PC-3 (cell line): ENCODE measurements at places on chromosomes 7 and 10.

DNA sequence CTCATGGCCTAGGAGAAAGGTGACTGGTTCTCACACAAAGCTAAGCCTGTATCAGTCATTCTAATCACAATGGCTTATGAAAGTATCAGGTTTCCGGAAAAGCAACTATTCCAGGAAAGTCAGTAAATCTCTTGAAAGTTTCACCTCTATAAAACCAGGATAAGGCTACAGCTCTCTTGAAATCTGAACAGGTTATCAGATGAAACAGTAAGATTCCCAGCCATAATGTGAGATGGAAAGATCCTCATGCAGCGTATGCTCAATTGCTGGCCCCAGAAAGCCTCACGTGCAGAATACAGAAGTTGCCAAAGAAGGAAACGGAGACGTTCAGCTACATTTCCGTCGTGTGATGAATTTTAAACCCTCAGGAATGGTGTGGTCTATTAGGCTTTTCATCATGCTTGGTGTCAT lies 90.0 kb downstream of the PFKFB3 start:
- no peak overlapping the region for H3K4me3 ChIP-seq
- H3K27me3 ChIP-seq, result no peaks in the 10 kb centered on the region
- no peak overlapping the region for H3K27ac ChIP-seq
- no peaks in the 10 kb centered on the region for H3K36me3 ChIP-seq

DNA sequence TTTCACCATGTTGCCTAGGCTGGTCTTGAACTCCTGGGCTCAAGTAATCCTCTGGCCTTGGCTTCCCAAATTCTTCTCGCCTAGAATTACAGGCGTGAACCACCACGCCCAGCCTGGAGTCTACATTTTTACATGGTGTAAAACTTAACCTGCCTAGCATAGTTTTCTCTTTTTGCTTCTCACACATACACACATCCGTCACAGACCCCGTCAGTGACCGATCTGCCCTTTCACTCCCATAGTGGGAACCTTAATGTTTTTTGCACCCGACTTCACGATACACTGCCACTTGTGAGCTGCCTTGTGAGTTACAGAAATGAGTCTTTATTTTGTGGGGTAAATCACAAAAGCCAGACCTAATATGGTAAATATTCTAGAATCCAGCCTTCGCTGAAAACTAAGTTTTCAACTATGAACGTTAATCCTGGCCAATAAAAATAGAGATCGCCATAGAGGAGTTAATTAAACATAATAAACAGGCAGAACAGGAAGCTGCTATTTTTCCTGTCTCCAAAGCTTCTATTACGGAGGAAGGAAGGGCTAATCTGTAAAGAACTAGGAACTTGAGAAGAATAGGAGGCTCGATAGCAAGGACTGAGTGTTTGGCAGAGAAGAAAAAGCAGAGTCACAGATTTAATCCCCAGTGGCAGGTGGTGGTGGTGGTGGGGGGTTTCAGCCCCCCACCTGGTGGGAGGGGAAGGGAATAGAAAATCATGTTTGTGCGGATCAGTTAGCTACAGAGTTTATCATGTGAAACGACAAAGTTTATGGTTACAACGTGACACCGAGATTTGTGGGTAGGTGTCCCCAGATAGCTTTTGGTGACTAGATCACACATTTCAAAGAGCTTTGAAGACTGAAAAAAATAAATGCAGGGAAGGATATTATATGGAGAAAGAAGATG lies 14.7 kb upstream of the FAM171A1 start:
- H3K36me3 ChIP-seq, result no peaks in the 10 kb centered on the region
- no peaks in the 10 kb centered on the region for H3K27me3 ChIP-seq
- H3K4me1 ChIP-seq, result no peaks in the 10 kb centered on the region
- H3K4me3 ChIP-seq, result no peak overlapping the region
- no peak for DNase-seq

GRCh38 chr10:90640756-90641155 lies 217.1 kb downstream of the HTR7 start:
- H3K4me3 ChIP-seq, result no peak overlapping the region
- peaks cover 9% of the 10 kb centered on the region for H3K4me1 ChIP-seq
- H3K36me3 ChIP-seq, result no peaks in the 10 kb centered on the region
- no peak overlapping the region for H3K27ac ChIP-seq

DNA sequence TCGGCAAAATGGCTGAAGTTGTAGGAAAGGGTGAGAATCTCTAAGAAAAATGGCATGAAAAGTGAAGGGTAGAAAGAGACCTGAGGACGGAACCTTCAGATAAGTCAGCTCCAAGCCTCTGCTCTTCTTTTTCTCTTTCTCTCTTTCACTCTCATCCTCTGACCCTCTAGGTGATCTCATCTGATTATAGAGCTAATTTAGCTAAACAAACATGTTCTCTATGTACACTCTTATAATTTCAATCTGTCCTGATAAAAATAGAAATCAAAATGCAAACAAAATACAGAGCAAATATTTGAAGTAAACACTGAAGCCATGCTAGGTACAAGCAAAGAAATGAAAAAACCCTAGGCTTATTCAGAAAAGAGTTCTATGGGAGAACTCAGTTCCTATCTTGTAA lies 14.4 kb upstream of the CUBN start:
- no peaks in the 10 kb centered on the region for H3K36me3 ChIP-seq
- peak overlapping the region; percentile 28; the same call in 1 of the 2 replicates for H3K27ac ChIP-seq
- no peaks in the 10 kb centered on the region for H3K27me3 ChIP-seq
- no peak overlapping the region for H3K4me3 ChIP-seq
- no peak for DNase-seq

DNA sequence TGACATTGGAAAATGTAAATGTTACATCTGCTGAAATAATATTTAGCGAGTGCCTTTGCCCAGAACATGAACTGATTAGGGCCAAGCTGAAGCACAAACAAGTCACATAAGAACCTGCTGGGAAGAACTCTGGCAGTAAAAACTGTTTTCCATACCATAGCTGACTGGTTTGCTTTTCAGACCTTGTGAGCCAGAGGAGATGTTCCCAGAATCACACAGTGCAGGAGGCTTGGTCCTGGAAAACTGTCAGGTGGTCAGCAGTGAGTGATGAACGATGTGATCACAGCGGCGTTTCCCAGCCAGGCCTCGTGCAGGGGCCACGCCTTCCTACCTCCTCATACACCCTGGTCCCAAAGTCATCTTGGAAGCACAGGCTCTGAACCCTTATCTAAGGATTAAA lies 164.2 kb upstream of the EEPD1 start:
- DNase-seq, result no peak
- H3K4me3 ChIP-seq, result no peak overlapping the region
- peak overlapping the region; percentile 23 for H3K27ac ChIP-seq
- H3K4me1 ChIP-seq, result peaks cover 50% of the 10 kb centered on the region

GRCh38 chr7:564176-564865 lies 44.7 kb upstream of the PDGFA start:
- no peak overlapping the region for H3K27ac ChIP-seq
- H3K27me3 ChIP-seq, result no peaks in the 10 kb centered on the region
- H3K4me3 ChIP-seq, result no peak overlapping the region

GRCh38 chr10:63965846-63966245 lies 444.6 kb downstream of the REEP3 start:
- no peak overlapping the region for H3K27ac ChIP-seq
- no peaks in the 10 kb centered on the region for H3K27me3 ChIP-seq
- H3K4me3 ChIP-seq, result no peak overlapping the region
- DNase-seq, result no peak
- no peaks in the 10 kb centered on the region for H3K4me1 ChIP-seq

DNA sequence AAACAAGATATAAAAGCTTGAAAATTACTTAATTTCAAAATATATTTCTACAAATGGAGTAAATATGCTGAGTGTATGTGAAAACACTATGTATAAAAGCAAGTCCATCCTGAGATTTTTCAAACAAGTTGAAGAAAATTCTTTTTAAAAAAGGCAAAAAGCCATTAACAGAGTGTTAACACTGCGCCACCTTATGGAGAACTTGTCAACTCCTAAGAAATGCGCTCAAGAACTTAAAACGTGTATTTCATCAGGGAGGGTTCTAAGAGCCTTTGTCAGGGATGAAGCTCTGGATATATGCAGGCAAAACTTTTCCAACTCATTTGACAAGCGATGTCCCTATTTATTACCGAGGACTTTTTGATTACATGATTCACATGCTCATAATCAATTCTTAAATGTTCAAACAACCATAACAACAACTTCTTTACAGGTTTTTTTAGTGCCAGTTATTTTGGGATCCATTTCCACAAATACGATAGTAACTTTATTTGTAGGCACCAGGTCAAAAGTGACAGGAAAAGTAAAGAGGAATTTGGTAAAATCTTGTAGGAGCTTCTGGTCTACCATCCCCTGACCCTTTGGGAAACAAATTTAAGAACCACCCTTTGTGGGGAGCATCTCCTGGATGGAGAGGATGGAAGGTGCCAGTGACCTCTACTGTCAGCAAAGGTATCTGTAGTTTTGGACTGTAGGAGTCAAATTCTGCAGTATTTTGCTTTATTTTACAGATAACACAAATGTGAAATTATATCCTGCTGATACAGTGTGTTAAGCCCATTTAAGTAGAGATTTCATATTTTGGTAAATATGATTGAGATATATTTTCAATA lies 23.2 kb downstream of the CALCR start:
- peaks cover 57% of the 10 kb centered on the region for H3K27me3 ChIP-seq
- no peaks in the 10 kb centered on the region for H3K4me1 ChIP-seq
- no peak overlapping the region for H3K27ac ChIP-seq
- no peaks in the 10 kb centered on the region for H3K36me3 ChIP-seq

- H3K27ac ChIP-seq, result no peak overlapping the region
- H3K4me3 ChIP-seq, result no peak overlapping the region
- no peak for DNase-seq
- no peaks in the 10 kb centered on the region for H3K27me3 ChIP-seq
- no peaks in the 10 kb centered on the region for H3K36me3 ChIP-seq
Observed at GRCh38 chr7:473211-473734, 46.4 kb downstream of the PDGFA start.

- H3K4me3 ChIP-seq, result no peak overlapping the region
- H3K27me3 ChIP-seq, result no peaks in the 10 kb centered on the region
- no peaks in the 10 kb centered on the region for H3K4me1 ChIP-seq
- no peaks in the 10 kb centered on the region for H3K36me3 ChIP-seq
- H3K27ac ChIP-seq, result no peak overlapping the region
Observed at GRCh38 chr10:13969118-13969791, 361.5 kb downstream of the FRMD4A start.

GRCh38 chr10:30647089-30647488 lies 17.5 kb upstream of the LYZL2 start:
- H3K27me3 ChIP-seq, result no peaks in the 10 kb centered on the region
- H3K27ac ChIP-seq, result no peak overlapping the region
- 0 out of 2 replicates have a peak, but pooled peaks cover 7% of the 10 kb centered on the region for H3K4me1 ChIP-seq
- H3K4me3 ChIP-seq, result no peak overlapping the region
- H3K36me3 ChIP-seq, result no peaks in the 10 kb centered on the region

GRCh38 chr7:141402277-141402996 lies 148.8 kb upstream of the AGK start:
- DNase-seq, result no peak
- no peaks in the 10 kb centered on the region for H3K4me1 ChIP-seq
- H3K4me3 ChIP-seq, result no peak overlapping the region
- H3K36me3 ChIP-seq, result no peaks in the 10 kb centered on the region
- H3K27me3 ChIP-seq, result peaks cover 54% of the 10 kb centered on the region

GRCh38 chr7:50507898-50508470 lies 57.2 kb downstream of the DDC start:
- no peak for DNase-seq
- H3K27ac ChIP-seq, result no peak overlapping the region
- no peaks in the 10 kb centered on the region for H3K36me3 ChIP-seq
- H3K4me1 ChIP-seq, result no peaks in the 10 kb centered on the region
- no peak overlapping the region for H3K4me3 ChIP-seq

- H3K4me3 ChIP-seq, result no peak overlapping the region
- no peaks in the 10 kb centered on the region for H3K27me3 ChIP-seq
- peaks cover 9% of the 10 kb centered on the region; the same call in 1 of the 2 replicates for H3K4me1 ChIP-seq
- H3K27ac ChIP-seq, result no peak overlapping the region
- DNase-seq, result peak; percentile 58
Observed at GRCh38 chr10:28592953-28593352, 60.0 kb downstream of the WAC start.

DNA sequence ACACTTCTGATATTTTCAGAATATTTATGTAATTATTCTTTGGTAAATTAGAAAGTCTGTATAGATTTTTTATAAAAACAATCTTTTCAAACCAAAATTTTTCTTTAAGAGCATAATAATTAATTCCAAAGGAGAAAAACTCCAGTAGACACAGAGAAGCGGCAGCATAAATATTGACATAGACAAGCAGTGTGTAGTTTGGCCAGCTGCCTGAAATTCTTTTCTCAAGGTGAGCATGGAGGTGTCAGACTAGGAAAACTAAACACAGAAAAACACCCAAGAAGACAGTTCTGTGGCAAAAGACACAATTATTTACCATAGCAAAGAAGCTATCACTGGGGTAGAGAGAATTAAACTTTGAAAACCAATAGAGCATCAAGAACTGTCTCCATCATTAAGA lies 82.4 kb downstream of the KLF6 start:
- H3K27me3 ChIP-seq, result no peaks in the 10 kb centered on the region
- no peak for DNase-seq
- H3K4me3 ChIP-seq, result no peak overlapping the region
- no peak overlapping the region for H3K27ac ChIP-seq
- H3K36me3 ChIP-seq, result no peaks in the 10 kb centered on the region

DNA sequence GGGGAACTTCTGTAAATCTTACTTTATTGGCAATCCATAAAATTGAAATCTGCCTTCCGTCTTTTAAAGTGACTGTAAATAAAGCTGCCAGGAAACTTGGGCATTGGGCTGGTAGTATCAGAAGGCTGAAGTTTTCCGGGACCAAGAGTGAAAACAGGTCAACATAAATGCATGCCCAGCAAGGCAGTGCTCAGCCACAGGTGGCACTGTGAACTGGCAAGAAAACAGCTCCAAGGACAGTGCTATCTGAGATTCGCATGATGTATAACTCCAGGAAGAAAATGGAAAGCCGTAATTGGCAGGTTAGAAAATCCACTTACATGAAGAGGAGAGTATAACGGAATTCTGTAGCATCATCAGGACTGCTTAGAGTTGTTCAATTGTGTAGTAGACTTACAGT lies 1.9 kb upstream of the INSYN2A start:
- H3K27ac ChIP-seq, result no peak overlapping the region
- no peak for DNase-seq
- H3K4me3 ChIP-seq, result no peak overlapping the region
- no peaks in the 10 kb centered on the region for H3K27me3 ChIP-seq
